ENCODE measurements at places on chromosomes 7 and 10.

DNA sequence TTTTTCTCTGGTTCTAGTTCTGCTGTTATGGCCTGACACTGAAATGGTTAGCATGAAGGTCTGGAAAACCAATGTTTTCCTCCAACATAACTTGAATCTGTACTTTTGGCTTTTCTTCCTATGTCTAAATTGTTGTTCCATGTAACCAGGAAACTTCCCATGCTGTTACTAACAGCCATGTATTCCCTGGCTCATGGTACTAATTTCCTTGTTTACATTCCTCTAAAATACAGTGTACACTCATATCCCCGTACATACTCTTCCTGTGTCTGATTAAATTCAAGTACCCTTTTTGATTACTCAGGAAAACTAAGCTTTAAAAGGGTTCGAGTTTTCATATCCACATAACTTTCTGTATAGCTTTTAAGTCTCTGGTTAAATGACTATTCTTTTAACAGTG, 12.3 kb upstream of the ACSM6 start:
- DNase-seq: no peak

GRCh38 chr7:52708846-52709245, 326.6 kb upstream of the POM121L12 start:
- DNase-seq: no peak

DNA sequence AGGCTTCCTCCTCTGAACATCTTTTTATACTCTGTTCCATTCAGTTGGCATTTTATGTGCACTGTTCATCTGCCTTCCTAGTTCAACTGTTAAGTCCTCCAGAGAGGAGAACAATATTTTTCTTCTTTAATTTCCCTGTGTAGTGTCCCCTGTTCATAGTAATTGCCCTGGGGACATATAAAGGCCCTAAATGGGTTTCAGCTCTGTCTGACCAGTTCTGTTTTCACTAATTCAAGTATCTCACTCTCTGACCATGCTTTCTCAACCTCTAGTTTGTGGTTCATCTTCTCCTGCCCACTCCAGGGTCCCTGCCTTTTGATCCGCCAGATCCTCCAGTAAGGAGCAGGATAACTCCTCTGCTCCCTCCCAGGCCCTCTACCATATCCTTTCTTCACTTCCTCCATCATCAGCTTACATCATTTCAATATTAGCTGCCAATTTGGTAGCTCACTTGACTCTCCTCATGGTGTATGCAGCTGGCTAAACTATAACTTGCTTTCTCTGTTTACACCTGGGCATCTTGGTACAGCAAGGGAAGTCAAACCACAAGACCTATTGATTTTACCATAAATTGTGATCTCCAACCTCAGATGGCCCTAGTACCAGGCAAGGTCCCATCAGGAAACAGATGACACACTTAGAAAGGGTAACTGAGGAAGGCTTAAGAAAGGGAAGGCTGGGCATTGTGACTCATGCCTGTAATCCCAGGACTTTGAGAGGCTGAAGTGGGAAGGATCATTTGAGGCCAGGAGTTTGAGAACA, 17.7 kb upstream of the C10orf67 start:
- DNase-seq: no peak

DNA sequence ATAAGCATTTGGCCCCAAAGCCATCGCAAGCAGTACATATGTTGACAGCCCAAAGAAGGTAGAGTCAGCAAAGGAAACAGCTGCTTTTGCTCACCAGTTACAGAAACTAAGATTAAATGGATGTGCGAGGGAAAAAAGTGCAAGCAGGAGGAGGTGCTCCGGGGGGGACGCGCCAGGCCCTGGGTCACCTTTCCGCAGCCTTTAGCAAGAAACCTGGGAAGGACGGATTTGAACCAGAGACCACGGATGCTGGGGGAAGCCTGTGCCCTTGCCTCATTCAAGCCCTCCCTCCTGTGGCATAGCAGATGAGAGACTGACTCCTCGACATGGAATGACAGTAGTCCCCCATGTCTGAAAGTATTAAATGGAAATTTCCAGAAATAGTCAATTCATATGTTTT, 405.6 kb upstream of the PRKCQ start:
- no peak for DNase-seq

GRCh38 chr7:27634671-27635493, 27.8 kb downstream of the HIBADH start:
- DNase-seq: no peak

- DNase-seq: no peak
Measured at GRCh38 chr7:27890205-27890849, 150.4 kb downstream of the TAX1BP1 start.

- DNase-seq: no peak
Measured at GRCh38 chr7:38846280-38846679, 62.7 kb downstream of the VPS41 start.

DNA sequence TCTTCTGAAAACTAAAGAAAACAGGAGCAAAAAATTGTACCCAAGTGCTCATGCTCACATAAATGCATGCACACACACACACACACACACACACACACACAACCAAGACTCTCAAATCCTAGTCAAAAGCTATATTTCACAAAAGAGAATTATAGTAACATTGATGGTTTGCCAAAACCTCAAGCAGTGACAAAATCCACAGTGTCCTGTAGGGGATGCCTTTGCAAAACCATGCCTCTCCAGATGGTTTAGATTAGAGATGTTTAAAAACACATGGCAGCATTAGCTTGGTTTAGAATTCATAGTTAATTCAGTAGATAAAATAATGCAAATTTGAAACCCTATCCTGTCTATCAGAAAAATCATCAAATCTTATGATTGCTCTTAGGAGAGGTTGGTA, 232.2 kb downstream of the DYNC1I1 start:
- no peak for DNase-seq

DNA sequence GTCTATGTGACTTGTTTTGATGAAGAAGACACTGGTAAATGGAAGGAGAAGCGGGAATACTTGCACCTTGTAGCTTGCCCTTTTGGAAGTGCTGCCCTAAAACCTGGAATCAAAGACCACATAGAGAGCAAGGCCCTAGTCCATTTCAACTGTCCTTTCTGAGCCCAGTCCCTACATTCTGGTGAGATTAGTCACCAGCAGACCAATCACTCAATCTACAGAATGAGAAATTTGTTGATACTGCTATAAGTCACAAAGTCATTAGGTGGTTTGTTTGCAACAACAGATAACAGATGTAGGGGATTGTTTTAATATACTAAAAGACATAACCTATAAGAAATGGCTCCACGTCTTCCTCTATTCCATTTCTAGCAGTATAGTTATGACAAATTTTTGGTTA, 33.6 kb downstream of the WASL start:
- DNase-seq: no peak

- no peak for DNase-seq
Measured at GRCh38 chr7:30936650-30937245, 25.1 kb downstream of the AQP1 start.

DNA sequence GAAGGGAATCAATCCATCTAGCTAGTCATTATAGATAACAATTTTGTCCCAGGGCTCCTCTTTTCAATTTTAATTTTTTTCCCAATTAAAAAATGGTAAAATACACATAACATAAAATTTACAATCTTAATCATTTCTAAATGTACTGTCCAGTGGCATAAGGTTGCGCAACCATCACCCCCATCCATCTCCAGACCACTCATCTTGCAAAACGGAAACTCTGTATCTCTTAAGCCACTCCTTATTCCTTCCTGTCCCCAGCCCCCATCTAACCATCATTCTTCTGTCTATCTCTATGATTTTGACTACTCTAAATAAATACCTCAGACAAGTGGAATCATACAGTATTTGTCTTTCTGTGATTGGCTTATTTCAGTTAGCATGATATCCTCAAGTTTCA, 46.1 kb upstream of the RAB18 start:
- DNase-seq: no peak

DNA sequence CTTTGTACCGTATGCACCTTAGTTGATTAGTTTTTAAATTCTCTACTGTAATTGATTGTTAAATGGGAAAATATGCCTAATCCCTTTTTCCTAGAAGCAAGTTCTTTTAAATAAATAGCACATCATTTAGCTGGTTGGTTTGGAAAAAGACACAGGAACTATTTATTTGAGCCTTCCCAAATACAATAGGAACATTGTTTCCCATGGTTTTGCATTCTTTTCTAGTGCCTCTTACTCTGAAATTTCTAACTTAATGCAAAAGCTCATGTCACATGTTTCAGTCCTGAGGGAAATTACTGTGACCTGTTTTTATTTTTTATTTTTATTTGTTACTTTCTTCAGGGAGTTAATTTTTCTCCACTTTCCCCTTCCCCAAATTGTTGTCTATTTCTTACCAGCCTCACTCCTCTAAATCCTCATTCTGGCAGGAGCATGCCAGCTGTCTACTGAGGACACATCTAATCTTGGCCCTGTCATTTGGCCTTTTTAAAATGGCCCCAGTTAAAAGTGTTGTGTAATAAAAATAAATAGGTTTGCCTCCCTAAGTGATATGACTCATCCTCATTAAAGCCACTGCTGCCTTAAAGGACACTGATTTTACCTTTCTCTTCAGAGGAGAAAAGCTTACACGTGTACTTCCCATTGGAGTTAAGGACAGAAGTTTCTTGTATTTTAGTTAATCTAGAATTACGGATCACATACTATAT, 94.5 kb downstream of the PPP1R3A start:
- DNase-seq: no peak

DNA sequence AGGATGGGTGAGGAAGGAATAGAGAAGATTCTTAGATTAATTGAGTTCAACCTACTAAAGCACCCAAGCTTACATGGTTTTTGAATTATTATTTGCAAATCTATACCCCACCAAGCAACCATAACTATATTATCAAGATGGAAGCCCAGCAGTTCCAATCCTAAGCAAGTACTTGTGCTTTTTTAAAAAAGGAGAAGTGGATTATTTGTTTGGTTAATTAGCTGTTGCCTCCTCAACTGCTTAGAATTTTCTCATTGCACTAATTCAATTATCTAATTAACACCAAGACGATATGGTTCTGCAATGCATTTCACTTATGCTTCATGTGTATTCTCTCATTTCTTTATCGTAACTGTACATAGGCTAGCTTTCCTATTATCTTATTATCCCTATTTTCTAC, 27.3 kb upstream of the WIPF3 start:
- no peak for DNase-seq
